ENCODE measurements at places on chromosomes 2 and 18.

DNA sequence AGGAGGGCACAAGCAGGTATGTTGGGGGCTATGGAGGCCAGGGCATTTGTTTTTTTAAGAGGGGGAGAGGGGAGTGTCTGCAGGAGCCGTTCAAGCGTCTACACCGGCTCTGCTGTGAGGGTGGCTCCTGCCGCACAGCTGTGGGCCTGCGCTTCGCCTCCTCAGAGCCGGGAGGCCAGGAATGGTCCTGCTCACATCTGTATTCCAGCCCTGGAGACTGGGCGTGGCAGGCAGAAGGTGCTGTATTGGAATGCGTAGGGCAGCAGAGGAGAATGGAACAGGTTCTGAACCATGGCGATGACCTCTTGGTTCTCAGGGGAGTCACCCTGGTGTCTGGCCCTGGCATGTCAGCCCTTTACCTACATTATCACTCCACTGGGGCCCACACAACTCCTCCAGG is 26.8 kb upstream of the INHBB start:
- DNase-seq = no peak

GRCh38 chr18:48932462-48932818 is 18.3 kb downstream of the SMAD7 start:
- DNase-seq = no peak

DNA sequence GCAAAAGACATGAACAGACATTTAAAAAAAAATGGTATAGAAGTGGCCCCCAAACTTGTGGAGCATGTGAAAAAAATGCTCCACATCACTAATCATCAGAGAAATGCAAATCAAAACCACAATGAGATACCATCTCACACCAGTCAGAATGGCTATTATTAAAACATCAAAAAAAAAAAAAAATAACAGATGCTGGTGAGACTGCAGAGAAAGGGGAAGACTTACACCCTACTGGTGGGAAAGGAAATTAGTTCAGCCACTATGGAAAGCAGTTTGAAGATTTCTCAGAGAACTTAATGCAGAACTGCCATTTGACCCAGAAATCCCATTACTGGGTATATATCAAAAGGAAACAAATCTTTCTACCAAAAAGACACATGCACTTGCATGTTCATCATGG is 164.8 kb downstream of the RIT2 start:
- no peak for DNase-seq

DNA sequence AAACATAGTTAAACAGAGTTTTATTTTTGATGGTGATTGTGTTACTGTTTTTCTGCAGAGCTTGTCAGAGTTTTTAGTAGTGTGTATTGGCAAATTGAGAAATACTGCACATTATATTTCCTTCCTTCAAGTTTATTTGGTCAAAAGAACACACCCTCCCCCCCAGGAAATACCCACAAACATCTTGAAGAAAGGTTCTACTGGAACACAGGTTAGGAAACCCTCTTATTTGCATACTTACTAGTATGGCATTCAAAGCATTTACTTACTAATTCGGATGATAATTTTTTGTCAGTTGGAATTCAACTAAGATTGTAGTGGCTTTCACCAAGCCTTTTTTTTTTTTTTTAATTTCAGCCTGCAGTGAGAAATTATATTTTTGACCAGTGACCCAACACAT is 9.1 kb downstream of the CAB39 start:
- no peak for DNase-seq

GRCh38 chr2:198973181-198973580 is 484.6 kb downstream of the SATB2 start:
- no peak for DNase-seq

- DNase-seq = peak; percentile 3
Observed at GRCh38 chr2:39620067-39620466, 45.6 kb upstream of the TMEM178A start.

Measured in stimulated activated CD4-positive, alpha-beta T cell treated with anti-CD3 and anti-CD28 coated beads, TNF-alpha, amount 100 ng/mL, for 48 hours (primary cell).